ENCODE measurements at places on chromosomes 6 and 20.

DNA sequence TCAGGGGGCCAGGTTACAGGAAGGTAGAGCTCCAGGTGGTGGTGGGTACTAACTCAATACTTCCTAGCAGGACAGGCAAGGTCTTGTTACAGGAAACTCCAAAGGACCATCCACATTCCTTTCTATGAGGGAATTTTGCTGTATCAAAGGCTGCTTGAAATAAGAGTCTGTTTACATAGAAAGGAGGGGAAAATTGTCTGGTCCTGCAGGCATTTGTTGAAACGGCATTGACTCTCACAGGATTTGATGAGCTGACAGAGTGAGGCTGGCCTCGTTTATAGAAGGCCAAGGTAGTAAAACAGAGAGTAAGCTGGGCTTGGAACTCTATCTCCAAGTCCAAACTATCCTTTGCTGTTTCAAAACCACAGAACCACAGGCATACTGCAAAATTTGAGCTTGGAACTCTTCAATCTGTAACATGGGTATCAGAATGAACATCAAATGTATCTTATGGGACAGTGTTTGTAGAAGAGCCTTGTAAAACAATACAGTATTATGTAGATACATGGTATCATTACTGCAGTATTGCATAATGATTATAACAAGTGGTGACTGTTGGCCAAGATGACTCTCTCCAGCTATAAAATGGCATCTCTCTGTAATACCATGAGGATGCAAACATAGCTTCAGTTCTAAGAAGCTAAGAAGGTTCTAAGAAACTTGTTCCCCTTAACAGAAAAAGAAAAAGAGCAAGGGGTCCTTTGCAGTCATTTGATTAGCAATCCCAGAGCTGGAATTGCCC is 61.5 kb downstream of the TRAM2 start:
- DNase-seq: no peak

DNA sequence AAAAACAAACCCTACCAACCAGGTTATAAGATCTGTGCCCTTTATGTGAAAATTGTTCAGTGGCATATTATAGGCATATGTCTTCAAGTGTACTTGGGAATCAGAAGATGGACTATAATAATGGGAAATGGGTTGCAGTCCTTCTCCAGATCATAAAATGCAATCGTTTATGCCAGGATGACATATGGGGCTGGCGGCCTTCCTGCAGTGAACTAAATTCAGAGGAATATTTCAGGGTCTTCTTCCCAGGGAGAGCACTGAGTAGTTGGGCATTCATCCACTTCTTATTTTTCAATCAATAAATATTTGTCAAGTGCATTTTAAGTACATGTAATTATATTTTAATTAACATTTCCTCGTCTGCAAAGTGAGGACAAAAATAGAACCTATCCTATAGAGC is 176.2 kb upstream of the CNR1 start:
- DNase-seq: no peak

GRCh38 chr20:41889126-41889843 is 271.1 kb upstream of the CHD6 start:
- DNase-seq: no peak

DNA sequence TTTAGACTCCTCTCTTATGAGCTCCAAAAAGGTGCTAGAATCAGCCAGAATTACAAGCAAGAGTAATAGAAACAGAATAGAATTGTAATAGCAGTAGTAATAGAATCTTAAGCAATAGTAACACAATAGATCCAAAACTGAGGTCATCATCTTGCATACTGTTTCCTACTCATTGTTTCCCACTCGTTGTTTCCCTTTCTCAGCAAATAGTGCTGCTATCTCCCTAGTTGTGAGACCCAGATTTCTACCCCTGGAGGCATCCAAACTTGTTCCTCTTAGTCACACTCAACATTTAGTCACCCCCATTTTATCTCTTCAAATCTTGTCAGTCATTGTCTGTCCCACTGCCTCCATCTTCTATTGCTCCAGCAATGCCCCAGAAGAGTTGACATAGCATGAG is 356.9 kb upstream of the MARCKS start:
- DNase-seq: no peak

GRCh38 chr20:49866051-49866450 is 49.3 kb downstream of the SPATA2 start:
- no peak for DNase-seq

DNA sequence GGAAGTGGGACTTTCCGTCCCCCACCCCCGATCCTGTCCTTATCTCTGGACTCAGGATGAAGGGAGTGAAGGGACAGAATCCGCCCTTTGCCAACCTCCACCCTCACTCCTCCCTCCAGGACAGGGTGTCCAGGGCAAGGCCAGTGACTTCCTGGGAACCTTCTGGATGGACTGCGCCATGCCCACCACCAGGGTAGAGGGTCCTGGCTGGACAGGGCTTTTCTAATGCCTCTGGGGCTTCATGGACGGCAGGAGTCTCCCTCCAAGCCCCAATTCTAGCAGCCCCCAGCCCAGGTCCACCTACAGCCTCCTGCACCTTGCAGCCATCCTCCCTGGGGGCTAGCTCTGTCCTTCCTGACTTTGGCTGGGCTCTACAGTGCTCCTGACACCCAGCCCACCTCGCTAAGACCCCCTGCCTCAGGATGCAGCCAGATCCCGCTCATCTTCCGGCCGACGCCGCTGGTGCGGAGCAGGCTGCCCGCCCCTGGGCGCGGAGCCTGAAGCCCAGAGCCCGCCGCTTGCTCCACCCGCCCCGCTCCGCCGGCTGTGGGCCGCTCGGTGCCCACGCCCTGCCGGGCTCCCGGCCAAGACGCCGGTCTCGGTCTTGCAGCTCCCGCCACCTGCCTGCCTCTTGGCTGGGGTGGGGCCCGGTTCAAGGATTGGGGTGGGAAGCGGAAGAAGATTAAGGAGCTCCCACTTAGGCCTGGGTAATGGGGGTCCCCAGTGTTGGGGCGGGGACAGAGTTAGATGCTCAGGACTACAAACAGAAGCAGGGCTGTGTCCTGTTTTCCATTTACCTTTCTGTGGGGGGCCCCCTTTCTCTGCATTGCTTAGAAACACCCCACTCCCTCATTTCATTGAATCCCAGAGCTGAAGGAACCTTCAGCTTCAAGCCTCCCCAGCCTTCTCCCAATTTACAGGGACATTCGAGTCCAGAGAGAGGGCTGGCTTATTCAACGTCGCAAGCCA is 72.8 kb downstream of the MDGA1 start:
- DNase-seq: no peak

DNA sequence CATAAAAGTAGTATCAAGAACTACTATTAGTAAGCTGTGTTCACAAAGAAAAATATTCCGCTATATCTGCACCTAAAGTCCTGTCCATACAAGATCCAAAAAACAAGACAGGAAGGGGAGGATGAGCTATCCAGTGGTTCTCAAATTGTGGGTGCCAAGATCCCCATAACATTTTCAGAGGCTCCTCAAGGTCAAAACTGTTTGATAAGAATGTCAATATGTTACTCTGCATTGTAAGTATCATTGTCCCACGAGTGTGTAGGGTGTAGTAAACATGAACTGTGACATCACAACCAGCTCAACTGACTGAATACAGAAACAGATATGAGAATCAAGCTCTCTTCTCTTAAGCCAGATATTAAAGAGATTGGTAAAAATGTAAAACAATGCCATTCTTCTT is 81.9 kb upstream of the HIVEP1 start:
- DNase-seq: no peak

DNA sequence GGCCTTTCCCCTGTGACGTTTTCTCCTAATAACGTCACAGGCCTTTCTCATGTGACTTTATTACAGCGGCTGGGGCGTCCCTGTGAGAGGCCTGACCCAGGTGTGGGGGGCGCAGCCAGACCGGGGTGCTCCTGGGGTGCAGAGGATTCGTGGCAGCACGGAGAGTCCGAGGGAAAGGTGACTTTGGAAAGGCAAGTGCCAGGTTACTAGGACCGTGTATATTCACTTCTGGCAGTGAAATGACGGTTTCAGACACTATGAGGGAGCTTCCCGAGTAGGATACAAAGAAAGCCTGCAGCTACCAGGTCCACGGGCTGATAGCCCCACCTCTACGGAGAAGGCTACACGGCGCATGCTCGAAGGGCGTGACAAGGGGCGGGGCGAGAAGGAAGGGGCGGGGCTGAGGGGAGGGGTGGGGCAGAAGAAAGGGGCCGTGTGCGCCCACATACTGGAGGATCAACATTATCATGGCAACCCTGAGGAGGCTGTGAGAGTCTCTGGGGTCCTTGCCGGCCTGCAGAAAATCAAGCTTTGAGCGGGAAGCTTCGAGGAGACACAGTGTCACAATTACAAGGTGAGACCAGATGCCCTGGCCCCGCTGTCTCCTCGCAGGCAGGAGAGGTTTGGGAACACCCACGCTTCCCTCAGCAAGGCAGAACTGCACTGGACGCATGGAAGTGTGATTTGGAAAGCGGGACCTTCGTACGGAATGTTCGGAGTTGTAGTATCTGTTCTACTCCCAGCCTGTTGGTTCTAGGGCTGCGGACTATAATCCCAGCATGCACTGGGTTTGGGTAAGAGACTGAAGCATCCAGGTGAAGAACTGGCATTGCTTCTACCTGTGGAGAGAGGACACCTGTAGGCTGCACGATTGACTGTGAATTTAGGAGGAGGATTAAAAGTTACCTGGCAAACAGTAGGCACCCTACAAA is 54.4 kb upstream of the ZNF337 start:
- no peak for DNase-seq

DNA sequence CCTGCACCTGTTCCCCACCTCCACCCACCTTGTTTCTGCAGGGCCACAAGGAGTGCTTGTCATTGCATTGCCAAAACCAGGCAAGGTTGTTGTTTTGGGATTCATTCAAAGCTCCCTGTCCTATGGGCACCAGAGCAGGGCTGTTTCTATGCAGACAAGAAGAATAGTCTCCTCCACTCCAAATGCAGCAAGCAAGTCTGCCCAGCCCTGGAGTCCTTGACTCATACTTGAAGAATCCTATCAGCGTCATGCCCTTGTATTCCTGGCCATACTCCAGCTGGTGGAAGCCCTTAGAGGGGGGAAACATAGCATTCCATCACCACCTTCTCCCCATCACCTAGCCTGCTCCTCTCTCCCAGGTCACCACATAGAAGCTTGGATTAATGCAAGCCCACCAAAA is 145.3 kb upstream of the ECI2 start:
- no peak for DNase-seq

GRCh38 chr6:134060491-134061106 is 8.2 kb upstream of the SLC2A12 start:
- no peak for DNase-seq

- no peak for DNase-seq
These were observed 306.1 kb upstream of the FLRT3 start for GRCh38 chr20:14643556-14643955.

DNA sequence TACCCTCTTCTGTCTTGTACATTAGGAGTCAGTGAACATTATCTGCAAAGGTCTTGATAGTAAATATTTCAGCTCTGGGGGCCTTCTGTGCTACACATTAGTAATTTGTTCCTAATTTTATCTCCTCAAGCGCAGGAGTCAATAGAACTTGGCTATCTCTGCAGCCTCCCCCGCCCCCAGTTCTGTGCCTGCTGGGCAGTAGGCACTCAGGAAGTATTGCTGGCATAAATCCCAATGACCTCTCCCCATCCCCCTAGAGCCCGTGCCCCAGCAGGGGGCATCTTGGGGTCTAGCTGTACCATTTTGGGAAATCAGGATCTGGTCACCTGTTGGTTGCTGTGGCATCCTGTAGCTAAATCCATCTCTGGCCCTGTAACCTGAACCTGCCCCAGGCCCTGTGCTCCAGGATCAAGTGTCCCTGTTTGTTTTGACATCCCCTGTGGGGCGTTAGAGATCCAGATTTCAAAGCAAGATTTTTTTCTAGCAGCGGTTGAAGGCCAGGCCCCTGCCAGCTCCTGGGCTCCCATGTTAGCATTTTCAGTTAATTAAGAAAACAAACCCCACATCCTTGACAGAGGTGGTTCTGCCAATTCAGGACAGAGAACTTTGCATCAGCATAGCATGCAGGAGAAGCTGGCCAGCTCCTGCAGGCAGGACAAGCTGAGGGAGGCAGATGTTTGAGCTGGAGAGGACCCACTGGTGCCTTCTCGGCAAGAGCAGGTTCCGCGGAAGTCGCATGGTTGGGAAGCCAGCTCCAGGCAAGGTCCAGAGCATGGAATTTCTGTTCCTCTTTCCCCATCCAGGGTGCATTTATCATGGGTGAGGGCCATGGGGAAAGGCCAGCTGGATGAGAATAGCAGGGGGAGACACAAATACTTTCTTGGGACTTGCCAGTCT is 32.1 kb downstream of the DAAM2 start:
- no peak for DNase-seq

DNA sequence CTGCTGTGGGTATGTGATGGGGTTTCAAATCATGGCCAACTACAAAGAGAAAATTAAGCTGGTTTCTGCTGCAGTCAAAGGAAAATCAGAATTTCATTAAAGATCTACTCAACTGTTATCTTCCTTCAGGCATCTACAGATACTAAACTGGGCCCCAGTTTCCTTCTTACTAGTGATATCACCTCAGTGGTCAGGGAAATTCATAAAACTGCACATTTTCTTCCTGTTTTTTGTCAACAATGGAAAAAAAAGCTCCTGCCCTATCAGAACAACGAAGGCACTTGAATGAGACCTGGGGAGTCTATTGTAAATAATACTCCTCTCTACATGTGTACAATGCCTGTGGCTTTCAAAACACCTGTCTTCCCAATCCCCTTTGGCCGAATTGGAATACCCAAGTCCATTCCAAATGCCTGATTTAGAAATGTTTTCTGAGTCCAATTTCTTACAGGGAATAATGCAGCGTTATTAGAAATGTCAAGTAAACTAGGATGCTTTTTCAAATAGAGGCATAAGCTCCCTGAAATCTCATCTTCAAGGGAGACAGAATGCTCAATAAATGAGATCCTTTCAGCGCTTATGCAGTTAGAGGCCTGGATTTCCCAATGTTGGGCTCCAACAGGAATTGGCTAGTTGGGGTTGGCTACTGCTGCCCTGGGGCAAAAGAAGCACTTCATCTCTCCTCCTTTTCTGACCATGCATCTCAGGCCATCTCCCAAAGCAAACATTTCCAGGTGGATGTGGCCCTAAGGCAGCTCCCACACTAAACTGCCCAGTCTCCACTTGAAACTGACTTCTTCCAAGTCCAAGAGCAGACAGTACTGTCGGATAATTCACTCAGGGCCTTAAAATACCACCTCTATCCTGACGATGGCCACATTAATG is 143.3 kb downstream of the NFATC2 start:
- no peak for DNase-seq

DNA sequence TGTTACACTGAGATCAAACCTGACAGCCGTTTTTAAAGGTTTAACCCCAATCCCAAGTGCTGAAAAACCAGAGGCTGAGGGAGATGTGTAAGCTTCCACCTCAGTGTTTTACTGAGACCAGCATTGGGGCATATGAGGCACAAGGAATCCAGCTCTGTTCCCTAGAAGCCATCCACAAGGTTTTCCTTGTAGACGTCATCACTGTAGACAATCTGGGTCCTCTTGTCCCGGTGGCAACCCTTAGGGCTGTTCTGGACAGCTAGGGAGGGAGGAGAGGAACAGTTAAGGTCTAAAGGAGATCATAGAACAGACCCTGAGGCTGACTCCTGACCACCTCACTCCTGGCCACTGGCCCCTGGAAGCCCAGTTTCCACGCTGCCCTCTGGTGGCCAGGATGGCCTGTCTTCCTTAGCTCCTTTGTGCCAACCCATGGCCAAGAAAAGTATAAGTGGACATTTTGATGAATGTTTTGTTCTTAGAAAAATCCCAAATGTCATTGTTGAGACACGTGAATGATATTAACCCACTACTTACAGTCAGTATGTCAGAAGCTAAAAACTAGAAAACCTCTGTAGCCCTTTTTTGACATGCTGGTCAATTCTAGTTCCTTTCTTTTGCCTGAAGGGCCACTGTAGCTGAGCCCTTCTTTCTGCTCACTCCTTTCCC is 6.4 kb downstream of the CFB start:
- peak; percentile 12 for DNase-seq

- no peak for DNase-seq
These were observed 16.6 kb downstream of the SMOC2 start for GRCh38 chr6:168457653-168457934.

All from Kasumi-1 (cell line).